RPMI7951 (cell line): ENCODE measurements at places on chromosomes 1 and 21.
A peak's percentile ranks its signal among the peaks of the same experiment; 100 is the strongest.

DNA sequence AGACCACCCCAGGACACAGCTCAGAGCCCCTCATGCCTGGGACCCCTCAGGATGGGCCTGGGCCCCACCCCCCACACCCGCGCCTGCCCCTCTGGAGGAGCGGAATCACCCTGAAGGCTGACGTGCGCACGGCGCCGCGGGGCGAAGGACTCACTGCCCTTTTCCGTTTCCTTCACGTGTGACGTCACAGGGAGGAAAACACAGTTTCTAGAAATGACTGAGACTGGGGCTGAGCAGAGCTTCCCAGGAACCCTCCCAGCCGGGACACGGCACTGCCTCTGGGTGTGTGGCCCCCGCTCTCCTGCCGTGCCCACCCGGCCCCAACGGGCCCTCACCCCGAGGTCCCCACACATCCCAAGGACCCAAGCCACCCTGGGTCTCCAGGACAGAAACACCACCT, 5.4 kb upstream of the TNFRSF4 start:
- no peak for DNase-seq

- no peak for DNase-seq
These were observed 16.8 kb downstream of the IFNAR2 start for GRCh38 chr21:33246506-33246905.

DNA sequence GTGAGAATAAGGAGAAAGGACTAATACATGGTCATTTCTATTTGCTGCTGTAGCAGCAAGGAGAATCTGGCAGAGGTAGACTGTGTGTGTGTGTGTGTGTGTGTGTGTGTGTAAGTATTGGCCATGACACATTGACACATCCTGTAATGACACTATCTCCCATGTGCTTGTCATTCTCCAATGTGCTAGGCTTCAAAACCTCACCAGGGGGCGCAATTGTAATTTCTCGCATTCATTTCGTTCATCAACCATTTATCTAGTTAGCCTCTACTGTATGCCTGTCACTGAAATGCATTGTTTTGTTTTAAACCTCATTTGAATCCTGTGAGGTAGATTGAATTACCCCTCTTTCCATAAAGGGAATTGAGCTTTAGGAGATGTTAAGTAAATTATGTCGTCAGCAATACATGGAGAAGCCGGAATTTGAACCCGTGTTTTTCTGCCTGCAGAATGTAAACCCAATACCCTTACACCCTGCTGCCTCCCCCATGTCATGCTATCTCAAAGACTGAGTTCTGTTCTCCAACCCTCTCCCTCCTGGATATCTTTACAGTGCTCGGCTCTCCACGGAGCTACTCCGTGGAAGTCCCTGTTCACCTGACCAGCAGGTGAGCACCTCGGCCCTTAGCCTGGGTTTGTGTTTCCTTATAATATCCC, 100.8 kb downstream of the UCK2 start:
- peak; percentile 59 for DNase-seq

DNA sequence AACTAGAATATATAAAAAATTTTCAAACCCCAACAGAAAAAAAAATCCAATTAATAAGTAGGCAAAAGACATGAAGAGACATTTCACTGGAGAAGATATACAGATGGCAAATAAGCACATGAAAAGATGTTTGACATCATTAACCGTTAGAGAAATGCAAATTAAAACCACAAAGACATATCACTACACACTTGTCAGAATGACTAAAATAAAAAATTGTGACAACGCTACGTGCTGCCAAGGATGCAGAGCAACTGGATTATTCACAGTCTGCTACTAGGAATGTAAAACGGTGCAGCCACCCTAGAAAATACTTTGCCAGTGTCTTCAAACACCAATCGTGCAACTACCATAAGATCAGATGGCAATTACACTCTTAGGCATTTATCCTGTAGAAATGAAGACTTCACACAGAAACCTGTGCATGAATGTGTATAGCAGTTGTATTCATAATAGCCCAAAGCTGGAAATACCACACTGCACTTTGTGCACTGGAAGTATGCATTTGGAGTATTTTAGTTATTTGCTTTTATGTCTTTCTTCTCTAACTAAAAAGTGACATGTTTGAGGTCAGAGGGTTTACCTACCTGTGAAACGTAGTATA, 75.3 kb upstream of the PALMD start:
- DNase-seq = no peak

DNA sequence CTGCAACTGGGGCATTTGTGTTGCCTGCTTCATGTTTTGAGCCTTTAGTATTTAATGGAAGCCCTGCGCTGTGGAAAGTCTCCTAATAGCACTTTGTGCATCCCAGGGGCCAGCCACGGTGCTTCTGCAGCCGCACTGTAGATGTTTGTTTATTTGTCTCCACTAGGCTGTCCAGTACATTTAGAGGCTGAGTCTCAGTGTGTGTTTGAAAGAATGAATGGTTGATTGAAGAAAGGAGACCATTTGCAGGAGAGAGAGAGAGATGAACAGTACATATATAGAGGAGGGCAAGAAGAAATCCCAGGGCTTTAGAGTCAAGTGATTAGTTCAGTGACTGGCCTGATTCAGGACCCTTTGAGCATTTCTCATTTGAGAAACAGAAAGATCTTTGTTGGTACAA, 33.9 kb downstream of the MPZL1 start:
- no peak for DNase-seq
